ENCODE measurements at places on chromosomes 16 and 17.

GRCh38 chr16:89289428-89290395 is 72.2 kb downstream of the ZNF778 start:
- peak; percentile 59 for DNase-seq

GRCh38 chr17:57604771-57605674 is 140.1 kb downstream of the CCDC182 start:
- no peak for DNase-seq

GRCh38 chr16:15642557-15643047 is 352 bp downstream of the MARF1 start:
- DNase-seq, result no peak

DNA sequence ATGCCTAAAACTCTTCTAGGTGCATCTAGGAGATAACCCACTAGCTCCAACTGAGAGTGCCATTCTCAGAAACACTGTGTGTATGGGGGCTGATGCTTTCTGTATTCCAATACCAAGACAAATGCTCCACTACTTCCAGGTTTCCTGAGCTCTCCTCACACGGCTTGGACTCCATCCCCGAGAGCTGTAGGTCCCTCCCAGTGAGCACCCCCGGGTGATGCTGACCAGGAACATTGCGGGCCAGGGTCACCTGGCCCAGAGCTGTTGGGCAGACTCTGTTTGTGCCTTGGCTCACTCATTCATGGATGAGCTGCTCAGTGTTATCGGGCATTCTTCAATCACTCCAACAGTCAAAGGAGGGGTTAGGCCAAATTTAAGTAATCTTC is 7.0 kb downstream of the CUEDC1 start:
- DNase-seq, result no peak

GRCh38 chr17:58666858-58667267 is 25.0 kb downstream of the TEX14 start:
- DNase-seq, result no peak

GRCh38 chr17:77889135-77889505 is 69.4 kb upstream of the TNRC6C start:
- DNase-seq, result no peak

- no peak for DNase-seq
Measured at GRCh38 chr17:7849751-7850504, 4.9 kb upstream of the TMEM88 start.

- no peak for DNase-seq
Measured at GRCh38 chr17:71276079-71276478, 844.7 kb upstream of the SOX9 start.

GRCh38 chr17:67427424-67427823 is 50.3 kb downstream of the PITPNC1 start:
- no peak for DNase-seq

GRCh38 chr16:52834736-52835465 is 217.8 kb downstream of the CHD9NB start:
- no peak for DNase-seq

DNA sequence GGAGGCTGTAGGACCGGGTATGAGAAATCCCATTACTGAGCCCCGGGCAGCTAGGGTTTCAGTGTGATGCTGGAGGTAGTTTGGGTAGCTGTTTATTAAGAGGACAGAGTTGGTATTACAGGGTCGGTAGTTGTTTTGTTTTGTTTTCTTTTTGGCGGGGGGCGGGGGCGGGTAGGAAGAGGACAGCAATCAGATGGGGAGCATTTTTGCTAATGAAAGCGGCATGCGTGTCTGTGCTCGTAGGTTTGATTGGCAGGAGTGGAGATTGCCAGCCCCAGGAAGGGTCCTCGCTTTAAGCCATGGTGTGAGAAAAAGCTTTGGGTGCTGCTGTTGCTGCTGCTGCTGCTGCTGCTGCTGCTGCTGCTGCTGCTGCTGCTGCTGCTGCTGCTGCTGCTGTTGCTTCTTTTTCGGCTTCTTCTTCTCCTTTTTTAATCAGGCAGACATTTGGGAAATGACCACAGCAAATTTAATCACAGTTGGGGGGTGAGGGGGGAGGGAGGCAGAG is 498.5 kb upstream of the ZFHX3 start:
- DNase-seq, result no peak

DNA sequence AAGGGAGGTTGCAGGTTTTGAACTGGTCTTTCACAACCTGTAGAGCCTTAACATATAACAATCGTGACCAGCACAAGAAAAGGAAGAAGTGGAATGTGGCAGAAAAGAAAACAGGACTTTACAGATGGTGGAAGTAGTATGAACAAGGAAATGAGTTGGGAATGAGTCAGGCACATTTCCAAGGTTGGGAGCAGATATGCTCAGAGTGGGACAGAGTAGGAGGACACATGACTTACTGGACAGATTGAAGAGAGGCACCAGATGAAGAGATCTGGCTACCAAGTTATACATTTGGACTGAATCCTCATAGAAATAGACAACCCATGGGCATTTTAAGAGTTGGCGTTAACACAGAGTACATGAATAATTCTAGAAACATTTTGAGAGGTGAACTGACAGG is 95.3 kb downstream of the ZNF18 start:
- no peak for DNase-seq

DNA sequence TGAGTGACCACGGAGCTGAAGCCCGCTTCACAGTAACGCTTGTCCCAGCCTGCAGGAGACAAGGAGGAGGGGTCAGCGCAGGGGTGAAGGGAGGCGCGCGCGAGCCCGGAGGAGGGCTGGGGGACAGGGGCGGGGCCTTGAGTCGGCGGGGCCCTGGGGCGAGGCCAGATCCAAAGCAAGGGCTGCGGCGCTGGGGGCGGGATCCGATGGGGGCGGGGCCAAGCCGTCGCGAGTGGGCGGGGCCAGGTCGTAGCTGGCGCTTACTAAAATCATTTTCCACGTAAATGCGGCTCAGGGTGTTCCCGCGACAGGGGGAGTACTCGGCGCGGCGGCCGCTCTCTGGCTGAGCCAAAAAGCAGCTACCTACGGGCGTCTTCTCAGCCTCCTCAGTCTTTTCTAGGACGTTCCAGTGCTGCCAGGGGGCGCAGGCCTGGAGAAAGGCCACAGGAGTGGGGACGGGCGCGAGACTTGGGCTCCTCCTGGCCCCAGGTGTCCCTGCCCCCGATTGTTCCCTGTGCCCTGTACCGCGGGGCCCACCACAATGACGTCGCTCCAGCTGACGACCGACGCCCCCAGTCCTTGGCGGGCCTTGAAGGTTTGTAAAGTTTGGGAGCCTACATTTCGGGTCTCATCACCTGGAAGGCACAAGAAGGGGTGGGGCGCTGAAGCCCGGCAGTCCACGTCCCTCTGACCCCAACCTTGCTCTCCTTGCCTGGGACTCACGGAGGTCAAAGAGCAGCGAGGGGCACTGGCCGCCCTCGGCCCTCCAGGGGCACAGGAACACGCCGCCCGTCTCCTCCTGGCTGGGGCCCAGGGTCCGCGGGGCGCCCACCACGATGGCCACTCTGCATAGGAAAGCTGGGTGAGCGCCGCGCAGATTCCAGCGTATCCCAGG is 3.9 kb downstream of the ITGA2B start:
- DNase-seq, result peak; percentile 95

DNA sequence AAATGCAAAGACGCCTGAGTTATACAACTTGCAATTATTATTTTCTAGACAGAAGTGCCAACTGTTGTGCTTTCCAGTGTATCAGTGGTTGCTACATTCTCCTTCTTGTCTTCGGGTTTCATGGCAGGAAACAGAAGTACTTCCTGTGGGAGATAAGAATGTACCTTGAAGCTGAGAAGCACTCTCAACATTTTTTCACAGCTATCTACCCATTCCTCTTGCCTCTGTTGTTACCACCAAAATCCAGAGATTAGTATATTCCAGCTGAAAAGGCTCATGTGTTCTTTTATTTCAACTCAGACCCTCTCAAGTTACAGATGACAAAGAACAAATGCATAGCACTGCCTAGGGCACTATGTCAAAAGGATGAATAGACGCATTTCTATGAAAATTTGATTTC is 4.8 kb upstream of the ADAT1 start:
- DNase-seq, result no peak

All from H1 (cell line).